ENCODE measurements at places on chromosomes 6 and 20.

DNA sequence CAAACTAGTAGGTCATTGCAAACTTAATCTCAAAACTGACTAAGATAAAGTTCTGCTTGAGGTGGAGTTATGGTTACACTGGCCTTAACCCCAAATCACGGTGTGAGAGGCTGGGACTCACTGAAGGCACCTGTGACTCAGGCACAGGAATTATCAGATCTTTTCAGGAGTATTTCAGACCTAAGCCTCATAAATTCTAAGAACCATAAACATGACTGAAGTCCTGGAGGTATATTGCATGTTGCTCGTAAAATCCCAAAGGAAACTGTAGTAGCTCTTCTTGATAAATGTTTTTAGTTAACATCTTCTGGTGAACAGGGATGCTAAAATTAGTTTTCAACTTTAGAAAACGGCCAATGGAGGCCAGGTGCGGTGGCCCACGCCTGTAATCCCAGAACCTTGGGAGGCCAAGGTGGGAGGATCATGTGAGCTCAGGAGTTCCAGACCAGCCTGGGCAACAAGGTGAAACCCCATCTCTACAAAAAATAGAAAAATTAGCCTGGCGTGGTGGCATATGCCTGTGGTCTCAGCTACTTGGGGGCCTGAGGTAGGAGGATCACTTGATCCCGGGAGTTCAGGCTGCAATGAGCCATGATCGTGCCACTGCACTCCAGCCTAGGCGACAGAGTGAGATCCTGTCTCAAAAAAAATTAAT is 36.5 kb downstream of the DZANK1 start:
- DNase-seq, result no peak

DNA sequence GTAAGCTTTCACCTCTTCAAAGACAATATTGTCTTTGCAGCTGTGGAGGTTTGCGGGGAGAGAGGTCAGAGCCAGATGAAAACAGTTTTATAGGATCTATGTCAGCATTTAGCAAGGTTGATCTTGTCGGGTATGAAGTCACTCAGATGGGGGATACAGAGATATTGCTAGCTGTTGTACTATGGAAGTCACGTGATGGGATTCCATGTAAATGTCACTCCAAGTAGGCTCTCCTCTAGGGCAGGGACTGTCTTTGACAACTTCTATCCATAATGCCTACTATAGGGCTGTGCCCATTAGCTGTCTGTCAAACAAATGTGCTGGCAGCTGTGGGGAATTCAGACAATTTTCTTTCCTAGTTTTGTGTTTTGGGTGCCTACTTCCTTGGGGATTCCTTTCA is 54.8 kb downstream of the HECA start:
- no peak for DNase-seq

- DNase-seq, result no peak
Observed at GRCh38 chr20:2363187-2363586, 17.5 kb upstream of the TGM6 start.

DNA sequence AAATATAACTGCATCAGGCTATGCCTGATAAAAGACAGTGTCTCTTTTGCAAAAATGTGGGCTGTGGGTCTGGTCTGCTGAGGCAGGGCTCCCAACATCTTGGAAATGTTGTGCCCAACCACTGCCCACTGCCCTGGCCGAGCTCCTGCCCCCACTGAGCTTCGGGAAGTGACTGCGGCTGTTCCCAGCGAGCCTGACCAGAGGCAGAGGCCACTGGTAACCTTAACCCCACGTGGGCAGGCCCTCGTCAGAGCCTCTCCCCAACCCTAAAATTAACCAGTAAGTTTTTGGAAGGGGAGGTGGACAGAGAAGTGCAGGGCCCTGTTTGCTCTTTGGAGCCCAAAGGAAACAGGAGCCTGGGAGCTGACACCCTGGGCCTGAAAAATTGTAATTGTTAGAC is 225.9 kb downstream of the MAFB start:
- DNase-seq, result no peak

- DNase-seq, result no peak
Observed at GRCh38 chr20:60400567-60400966, 442.3 kb downstream of the CDH26 start.

DNA sequence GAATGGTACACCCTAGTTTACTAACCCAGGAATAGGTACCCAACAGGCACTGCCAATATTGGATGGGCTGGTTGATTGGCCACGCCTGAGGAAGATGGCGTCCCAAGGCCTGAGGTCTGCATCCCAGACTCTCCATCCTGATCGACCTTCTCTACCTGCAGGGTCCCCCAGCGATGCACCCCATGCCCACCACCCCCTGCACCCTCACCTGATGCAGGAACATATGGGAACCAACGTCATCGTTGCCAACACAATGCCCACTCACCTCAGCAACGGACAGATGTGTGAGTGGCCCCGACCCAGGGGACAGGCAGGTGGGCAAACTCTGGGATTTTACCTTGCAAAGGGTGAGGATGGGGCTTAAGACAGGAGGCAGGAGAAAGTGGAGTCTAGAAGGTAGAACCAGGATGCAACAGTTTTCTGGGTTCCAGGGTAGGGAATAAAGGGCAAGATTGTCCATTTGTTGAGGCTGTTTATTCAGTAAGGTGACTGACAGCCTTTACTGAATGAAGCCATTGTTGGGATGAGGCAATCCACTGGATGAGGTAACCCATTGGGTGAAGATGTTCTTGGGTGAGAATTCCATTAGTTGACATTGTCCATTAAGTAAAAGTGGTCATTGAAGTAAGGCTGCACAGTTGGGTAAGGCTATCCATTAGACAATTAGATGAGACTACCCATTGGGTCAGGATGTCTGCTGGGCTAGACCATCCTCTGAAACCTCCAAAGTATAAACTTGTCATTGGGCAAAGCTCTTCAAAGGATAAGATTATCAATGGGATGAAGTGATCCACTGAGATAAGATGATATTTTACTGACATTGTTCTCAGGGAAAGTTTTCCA is 47.3 kb upstream of the TTPAL start:
- no peak for DNase-seq

DNA sequence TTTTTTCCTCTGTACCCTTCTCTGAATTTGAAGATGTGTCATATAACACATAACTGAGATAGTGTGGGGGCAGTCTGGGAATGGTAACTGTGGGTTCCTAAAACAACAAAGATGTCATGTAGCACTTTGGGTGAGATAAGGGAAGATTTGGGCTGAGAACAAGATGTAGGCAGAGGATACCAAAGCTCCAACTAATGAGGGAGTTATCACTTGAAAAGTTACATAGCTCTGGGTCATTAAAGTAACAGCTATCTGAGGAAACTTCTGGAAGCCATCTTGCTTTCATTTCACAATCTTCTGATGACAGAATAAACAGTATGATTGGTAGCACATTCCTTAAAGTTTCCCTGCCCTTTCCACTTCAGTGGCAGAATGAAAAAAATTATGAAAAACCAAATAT is 255.4 kb downstream of the TBX18 start:
- DNase-seq, result no peak

- no peak for DNase-seq
Observed at GRCh38 chr20:9480066-9480465, 34.3 kb upstream of the LAMP5 start.

GRCh38 chr6:3990692-3991491 is 88.0 kb downstream of the FAM217A start:
- peak; percentile 50 for DNase-seq

- no peak for DNase-seq
Observed at GRCh38 chr6:44854712-44855443, 467.4 kb downstream of the CDC5L start.

GRCh38 chr20:4117867-4118266 is 102.5 kb upstream of the RNF24 start:
- no peak for DNase-seq

DNA sequence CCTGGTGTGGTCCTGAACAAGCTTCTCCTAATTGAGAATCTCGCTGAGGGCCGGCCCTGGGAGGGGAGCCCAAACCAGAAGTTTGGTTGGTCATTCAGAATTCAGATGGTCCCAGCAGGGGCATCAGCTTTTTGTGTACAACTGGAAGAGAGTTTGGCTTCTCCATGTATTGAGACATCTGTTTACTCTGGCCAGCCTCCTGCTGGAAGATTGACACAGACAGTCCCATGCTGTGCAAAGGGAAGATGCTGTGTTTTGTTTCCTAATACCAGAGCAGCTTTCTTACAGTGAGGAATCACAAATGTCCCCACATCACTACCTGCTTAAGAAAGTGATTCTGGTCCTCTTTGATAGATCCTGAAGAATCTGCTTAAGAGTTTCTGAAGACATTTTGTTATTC is 97.8 kb downstream of the PLEKHG1 start:
- peak; percentile 44 for DNase-seq

DNA sequence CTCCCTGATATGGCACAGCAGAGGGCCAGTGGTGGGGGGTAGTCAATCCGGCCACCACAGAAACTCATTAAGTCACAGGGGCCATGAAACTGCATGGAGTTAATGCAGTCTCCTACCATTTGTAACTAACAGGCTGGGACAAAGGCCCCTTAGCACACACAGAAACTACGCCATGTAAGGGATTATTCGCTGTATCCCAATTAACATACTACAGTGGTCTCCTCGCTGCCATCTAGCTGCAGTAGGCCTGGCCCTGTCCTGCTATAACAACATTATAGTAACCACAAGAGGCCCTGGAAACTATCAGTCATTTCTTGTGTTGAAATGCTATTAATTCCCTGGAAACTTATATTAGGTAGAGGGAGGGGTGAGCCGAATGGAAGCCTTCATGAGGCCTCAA is 72.3 kb upstream of the CCN2 start:
- DNase-seq, result no peak

DNA sequence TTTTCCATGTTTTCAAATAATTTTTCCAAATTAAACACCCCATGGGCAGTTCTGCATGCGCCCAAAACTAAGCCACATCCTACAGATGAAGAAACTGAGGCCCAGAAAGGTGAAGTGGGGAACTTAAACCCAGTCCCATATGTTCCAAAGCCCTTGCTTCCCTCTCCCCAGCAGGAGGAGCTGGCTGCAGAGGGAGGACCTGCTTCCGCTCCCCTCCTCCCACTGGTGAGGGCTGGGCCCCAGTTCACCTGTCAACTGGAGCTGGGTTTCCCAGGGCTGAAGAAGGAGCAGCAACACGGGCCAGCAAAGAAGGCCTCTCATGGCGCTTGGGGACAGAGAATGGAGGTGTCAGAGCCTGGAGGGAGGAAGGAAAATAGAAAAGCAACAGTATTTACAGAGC is 1.4 kb upstream of the RBPJL start:
- no peak for DNase-seq

DNA sequence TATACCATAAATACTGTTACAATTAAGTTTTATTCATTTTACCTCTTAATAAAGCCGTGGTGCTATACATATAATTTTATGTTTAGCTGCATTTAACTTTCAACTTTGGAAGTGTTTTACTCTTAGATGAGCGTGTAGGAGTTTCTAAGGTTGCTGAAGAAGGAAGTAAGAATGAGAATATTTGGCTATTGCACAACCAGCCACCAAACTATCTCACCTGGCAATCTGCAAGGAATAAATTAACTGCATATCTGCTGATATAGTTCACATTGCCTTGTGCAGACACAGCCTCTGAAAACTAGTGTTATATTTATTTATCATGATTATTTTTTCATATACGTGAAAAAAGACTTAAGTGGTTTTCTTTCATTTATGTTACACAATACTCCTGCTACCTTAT is 230.4 kb downstream of the PLCB1 start:
- DNase-seq, result no peak

- DNase-seq, result no peak
Observed at GRCh38 chr6:90432041-90432775, 135.6 kb upstream of the BACH2 start.
